Hematopoietic multipotent progenitor cell (in vitro differentiated cells): ENCODE measurements at places on chromosomes 16 and 17.
A peak's percentile ranks its signal among the peaks of the same experiment; 100 is the strongest.

DNA sequence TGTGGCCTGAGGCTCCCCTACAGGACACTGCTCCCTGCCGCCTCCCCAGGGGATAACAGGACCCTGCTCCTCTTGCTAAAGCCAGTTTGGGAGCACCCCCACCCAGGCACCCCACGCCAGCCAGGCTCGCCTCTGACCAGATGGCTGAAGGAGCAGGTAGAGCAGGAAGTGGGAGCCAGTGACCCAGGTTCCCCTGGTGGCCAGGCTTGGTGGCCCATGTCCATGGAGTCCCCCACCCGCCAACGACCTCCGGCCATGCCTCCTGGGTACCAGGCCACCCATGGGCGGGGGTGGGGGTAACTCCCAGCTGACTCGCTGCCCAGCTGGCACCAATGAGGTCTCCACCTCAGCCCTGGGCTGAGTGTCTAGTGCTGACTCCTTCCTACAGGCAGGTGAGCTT, 10.0 kb downstream of the BCAR1 start:
- no peak for DNase-seq

- no peak for DNase-seq
These were observed 245.2 kb upstream of the CCL2 start for GRCh38 chr17:34009912-34010311.

GRCh38 chr16:48123104-48123788, 32.5 kb downstream of the ABCC12 start:
- peak; percentile 24 for DNase-seq

GRCh38 chr16:81371106-81371505, 56.3 kb downstream of the GAN start:
- DNase-seq = no peak

GRCh38 chr16:17265154-17265553, 205.6 kb downstream of the XYLT1 start:
- DNase-seq = no peak

DNA sequence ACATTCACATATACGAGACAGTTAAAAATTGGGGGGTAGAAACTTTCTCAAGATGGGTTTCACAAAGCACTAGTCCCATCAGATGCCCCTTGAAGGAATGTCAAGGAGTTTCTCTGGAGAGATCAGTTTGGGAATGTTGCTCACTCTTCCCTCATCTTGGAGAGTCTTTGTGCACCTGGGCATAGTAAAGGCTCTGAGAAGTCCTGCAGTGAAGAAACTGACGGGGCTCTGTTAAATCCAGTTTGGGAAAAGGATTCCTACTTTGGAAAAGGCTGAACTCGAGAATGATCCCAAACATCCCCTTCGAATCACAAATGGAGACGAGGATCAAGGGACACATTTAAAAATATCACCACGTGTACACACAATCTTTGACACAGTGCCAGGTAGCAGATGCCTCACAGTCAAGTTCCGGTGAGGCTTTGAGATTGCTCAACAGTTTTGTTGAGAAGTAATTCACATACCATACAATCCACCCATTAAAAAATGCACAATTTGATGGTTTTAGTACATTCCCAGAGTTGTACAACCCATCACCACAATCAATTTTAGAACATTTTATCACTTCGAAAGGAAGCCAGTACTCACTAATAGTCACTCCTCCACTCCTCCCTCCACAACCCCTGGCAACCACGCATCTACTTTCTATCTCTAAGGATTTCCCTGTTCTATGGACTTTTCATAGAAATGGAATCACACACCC, 203.4 kb upstream of the FOXF1 start:
- DNase-seq = no peak

DNA sequence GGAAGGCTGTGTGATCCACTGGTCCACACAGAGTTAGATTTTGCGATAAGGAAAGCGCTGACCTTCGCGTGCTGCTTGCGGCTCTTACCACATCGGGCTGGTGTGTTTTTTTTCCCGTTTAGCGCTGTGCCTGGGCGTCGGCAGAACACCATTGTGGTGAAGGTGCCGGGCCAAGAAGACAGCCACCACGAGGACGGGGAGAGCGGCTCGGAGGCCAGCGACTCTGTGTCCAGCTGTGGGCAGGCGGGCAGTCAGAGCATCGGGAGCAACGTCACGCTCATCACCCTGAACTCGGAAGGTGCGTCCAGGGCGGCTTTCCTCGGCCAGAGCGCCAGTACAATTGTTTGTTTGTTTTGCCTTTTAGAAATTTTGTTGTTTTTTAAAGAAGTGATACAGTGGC, 54.7 kb downstream of the BANP start:
- DNase-seq = no peak

- DNase-seq = no peak
These were observed 23.6 kb downstream of the INTS2 start for GRCh38 chr17:61904094-61904710.

GRCh38 chr17:35740216-35740615, 8.8 kb downstream of the RASL10B start:
- no peak for DNase-seq

DNA sequence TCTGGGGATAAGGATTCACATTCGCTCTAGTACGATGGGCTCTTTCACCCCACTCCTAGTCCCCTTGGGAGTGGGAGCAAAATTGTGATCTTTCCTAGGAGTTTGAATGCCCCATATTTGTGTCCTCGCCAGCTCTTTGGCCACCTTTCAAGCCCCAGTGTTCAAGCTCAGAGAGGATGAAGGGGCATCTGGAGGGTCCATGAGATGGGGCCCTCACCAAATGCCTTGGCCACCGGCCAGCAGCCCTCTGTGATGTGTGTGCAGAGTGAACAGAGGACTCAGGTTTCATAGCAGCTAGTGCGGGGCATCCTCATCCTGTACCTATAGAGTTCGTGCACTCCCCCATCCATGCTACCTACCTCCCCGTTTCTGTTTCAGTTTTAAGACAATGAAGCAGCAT, 140.6 kb downstream of the RAB11FIP4 start:
- DNase-seq = no peak

GRCh38 chr16:15810411-15810810, 46.4 kb downstream of the MYH11 start:
- DNase-seq = no peak
